Activated T-helper 9 cell treated with anti-CD3 and anti-CD28 coated beads, Interleukin-2, amount 50 U/mL, for 16 hours (primary cell): ENCODE measurements at places on chromosomes 1 and 21.

- no peak for DNase-seq
Observed at GRCh38 chr1:59232216-59232615, 64.7 kb upstream of the FGGY start.

DNA sequence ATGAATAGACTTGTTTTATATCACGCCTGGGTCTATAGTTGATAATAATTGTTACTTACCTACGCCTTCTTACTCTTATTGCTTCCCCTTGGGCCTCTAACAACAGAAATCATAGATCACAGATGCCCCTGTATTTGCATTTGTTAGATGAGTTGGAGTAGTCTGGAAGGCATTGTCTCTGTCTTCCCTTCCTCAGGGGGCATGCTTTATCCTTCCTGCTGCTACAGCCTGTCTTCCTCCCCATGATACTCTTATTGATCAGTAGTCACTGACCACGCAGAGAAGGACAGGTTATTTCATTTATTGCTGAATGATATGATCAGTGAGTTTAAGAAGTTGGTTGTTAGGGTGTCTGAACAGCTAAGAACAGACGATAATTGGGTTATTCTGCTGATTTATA lies 98.4 kb downstream of the DNM3 start:
- DNase-seq = no peak

GRCh38 chr1:184176058-184176457 lies 124.5 kb downstream of the TSEN15 start:
- no peak for DNase-seq

DNA sequence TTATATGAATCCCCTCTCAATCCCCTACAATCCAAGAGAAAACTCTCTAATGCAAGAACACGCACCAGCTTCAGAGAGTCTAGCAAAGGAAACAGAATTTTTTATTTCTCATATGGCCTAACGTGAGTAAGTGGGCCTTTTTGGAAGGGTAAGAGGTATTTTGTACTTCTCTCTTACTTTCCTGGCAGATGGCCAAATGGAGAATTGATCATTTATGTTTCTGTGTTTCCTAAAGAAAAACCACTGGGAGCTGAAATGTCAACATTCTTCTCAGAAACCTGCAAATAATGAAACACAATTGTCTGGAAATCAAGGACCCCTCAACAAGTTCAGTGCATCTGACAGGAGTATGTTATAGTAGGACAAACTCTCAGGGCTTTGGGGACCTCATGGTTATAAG lies 176.4 kb upstream of the C8B start:
- no peak for DNase-seq

DNA sequence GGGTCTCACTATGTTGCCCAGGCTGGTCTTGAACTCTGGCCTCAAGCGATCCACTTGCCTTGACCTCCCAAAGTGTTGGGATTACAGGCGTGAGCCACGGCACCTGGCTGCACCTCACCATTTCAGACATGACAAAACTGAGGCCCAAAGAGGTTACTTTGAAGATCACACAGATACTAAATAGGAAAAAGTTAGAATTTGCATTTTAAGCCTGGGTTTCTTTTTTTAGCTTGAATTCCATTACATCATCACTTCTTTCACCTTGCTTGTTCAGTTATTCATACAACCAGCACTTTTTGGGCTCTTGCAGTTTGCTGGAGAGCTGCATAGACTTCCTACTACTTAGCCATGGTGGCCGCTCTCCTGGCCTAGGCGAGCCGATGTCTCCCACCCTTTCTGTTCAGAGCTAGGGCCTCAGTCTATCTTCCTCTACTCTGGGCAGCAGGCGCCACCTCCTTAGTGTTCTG lies 16.3 kb upstream of the CD2 start:
- DNase-seq = peak; percentile 48
